ENCODE measurements at places on chromosomes 5 and 9. TPM values are rescaled to one million over a fixed set of nuclear protein-coding genes. Genes with fewer than 3 reads are reported as not detected.

The HSD17B3 gene
- total RNA-seq: 0.33 TPM

The STK32A gene
- total RNA-seq: 1.3 TPM

The CCDC187 gene
- 1.4 TPM for total RNA-seq

The PDCD1LG2 gene
- total RNA-seq: not detected

The SLC36A3 gene
- total RNA-seq: not detected

The MED10 gene
- total RNA-seq: 27.1 TPM

The FIBCD1 gene
- not detected for total RNA-seq

The DRD1 gene
- not detected for total RNA-seq

The GM2A gene
- total RNA-seq: 26.2 TPM

The GAS1 gene
- total RNA-seq: 4.0 TPM

The SPATA31C1 gene
- not detected for total RNA-seq

The IFNE gene
- total RNA-seq: 3.6 TPM

The RAD1 gene
- total RNA-seq: 33.7 TPM

Data from progenitor cell of endocrine pancreas (in vitro differentiated cells).